ENCODE measurements at places on chromosomes 7 and 10. TPM values are rescaled to one million over a fixed set of nuclear protein-coding genes. Genes with fewer than 3 reads are reported as not detected.

Gene GBX1
- total RNA-seq = not detected

Gene MSMB
- total RNA-seq = not detected

Gene INMT
- not detected for total RNA-seq

Gene NRG3
- not detected for total RNA-seq

Gene THSD7A
- total RNA-seq = not detected

Gene EBLN1
- total RNA-seq = not detected

- DNase-seq = no peak
Observed at GRCh38 chr7:91811236-91811635, 69.3 kb downstream of the MTERF1 start.

- no peak for DNase-seq
Observed at GRCh38 chr10:90780488-90780887, 77.4 kb downstream of the HTR7 start.

DNA sequence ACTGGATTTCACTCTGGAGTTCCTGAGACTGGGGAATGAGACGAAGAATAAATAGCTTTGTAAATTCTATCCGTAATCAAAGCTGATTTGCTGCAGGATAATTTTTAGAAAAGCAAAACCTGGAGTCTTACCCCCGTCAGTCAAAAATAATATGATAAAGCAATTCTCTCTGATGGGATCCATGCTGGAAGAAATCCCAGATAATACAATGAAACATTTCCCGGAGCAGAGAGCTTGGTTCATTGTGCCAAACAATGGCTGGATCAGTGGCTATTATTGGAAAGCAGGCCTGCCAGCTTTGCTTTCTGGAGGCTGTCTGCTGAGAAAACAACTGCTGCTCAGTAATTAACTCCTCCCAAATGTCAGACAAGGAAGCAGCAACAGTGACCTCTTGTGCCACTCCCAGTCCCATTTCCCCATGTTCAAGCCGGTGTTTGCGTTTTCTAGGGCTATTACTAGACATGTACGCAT is 609.4 kb upstream of the PCDH15 start:
- DNase-seq = no peak

- DNase-seq = no peak
Observed at GRCh38 chr10:62043421-62044021, 142.0 kb downstream of the ARID5B start.

GRCh38 chr7:127976056-127976737 is 55.0 kb downstream of the LRRC4 start:
- no peak for DNase-seq

- DNase-seq = no peak
Observed at GRCh38 chr10:48466611-48467240, 138.1 kb downstream of the ARHGAP22 start.

DNA sequence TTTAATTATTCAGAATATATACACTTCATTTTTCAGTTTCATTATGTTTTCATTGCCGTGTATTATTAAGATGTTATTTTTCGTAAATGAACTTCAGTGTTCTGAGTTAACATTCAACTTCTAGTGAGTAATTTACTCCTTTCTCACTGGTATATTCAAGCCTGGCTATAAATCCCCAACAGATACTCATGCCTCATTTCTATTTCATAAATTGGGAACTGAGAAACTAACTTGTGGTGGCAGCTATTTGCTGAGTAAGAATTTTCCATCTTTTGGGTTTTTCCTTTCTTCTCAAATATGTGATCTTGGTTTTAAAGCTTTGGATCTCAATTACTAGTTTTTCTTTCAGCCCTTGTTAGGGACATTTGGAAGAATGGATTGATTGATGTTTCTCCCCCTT is 281.1 kb downstream of the CDK14 start:
- DNase-seq = no peak

- no peak for DNase-seq
Observed at GRCh38 chr10:13719425-13719824, 132.7 kb downstream of the PRPF18 start.

Measured in activated T-helper 2 cell treated with anti-CD3 and anti-CD28 coated beads, Interferon-gamma antibody, Interleukin-2, Interleukin-4, amounts not matched to agents 10 μg/mL and 5 μg/mL and 100 μg/mL, durations not matched to agents 14 hours and 24 hours and 36 hours (primary cell).